ENCODE measurements at places on chromosomes 6 and 20.
A peak's percentile ranks its signal among the peaks of the same experiment; 100 is the strongest.

GRCh38 chr6:22067122-22067521, 229.7 kb downstream of the PRL start:
- no peak for DNase-seq

GRCh38 chr20:14521436-14521835, 184.0 kb upstream of the FLRT3 start:
- DNase-seq: no peak

GRCh38 chr20:35104685-35105295, 12.2 kb upstream of the TRPC4AP start:
- DNase-seq: no peak

DNA sequence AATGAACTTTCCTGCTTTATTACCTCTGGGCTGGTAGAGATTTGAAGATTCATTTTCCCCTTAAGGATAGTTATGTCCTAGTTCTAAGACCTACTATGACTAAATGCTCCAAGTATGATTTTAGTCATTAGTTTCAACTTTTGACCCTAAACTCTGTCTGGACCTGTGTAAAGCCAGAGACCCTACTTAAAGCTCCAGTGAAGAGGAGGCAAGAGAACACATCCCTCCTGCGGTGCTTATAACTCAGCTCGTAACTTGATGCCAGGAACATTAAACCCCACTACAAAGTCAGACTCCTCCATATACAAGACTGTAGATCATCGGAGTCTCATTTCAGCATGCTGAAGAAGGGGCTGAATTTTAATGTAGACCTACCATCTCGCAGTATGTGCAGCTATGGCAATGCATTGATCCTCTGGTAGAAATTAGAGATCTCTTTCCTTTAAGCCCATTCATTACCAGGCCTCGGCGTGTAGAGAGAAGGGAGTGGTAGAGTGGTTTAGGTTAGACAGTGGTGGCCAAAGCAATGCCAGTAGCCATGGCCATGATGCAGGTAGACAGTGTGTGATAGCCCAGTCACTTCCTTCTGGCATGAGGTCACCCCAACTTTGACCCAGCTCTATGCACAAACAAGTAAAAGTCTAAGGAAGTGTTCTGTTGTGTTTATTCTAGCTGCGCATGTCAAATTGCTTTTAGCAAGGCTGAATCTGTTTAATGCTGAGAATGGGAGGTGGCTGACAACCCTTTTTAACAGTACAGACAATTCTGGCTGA, 34.8 kb upstream of the MYB start:
- DNase-seq: no peak

GRCh38 chr20:32600681-32601237, 15.6 kb upstream of the NOL4L start:
- no peak for DNase-seq

DNA sequence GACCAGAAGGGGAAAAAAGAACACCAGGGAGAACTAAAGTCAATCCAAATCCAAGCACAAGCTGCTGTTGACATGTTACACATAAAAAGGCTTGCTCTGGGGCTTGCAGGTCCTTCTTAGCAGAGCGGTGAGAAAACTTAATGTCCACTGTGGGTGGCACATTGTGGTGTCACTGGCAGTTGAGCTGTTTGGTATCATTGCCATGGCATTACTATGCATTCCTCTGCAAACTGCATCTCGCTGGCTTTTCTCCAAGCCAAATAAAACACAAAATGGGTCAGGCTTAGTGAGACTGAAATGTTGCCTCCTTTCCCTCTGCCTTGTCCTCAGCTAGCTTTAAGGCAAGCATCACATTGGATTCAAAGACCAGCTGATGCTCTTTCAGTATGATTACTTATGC, 40.9 kb downstream of the LY86 start:
- no peak for DNase-seq

GRCh38 chr20:34673412-34673811, 3.5 kb downstream of the PIGU start:
- DNase-seq: no peak

DNA sequence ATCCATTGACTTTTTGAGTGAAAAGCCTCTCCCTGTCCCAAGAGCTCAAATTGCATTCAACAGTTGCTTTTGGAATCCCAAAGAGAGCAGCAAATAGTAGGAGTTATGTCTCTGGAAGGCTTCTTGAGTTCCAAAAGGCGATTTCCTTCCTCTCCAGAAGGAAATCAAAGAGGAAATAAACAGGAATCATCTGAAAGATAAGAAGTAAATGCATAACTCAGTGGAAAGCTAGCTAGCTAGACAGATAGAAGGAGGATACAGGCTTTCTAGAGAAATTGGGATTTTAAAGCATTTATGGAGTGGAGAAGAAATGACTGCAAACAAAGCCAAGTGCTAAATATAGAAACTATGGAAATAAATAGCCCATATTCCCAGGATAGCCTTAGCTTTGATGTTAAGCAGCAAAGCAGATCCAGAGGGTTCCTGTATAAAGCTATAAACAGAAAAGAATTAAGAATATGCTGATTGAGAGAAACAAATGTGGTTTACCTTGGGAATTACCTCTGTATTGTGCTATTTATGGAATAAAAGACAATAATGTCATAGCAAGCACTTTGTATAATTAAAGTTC, 214.7 kb downstream of the PLCB1 start:
- no peak for DNase-seq

DNA sequence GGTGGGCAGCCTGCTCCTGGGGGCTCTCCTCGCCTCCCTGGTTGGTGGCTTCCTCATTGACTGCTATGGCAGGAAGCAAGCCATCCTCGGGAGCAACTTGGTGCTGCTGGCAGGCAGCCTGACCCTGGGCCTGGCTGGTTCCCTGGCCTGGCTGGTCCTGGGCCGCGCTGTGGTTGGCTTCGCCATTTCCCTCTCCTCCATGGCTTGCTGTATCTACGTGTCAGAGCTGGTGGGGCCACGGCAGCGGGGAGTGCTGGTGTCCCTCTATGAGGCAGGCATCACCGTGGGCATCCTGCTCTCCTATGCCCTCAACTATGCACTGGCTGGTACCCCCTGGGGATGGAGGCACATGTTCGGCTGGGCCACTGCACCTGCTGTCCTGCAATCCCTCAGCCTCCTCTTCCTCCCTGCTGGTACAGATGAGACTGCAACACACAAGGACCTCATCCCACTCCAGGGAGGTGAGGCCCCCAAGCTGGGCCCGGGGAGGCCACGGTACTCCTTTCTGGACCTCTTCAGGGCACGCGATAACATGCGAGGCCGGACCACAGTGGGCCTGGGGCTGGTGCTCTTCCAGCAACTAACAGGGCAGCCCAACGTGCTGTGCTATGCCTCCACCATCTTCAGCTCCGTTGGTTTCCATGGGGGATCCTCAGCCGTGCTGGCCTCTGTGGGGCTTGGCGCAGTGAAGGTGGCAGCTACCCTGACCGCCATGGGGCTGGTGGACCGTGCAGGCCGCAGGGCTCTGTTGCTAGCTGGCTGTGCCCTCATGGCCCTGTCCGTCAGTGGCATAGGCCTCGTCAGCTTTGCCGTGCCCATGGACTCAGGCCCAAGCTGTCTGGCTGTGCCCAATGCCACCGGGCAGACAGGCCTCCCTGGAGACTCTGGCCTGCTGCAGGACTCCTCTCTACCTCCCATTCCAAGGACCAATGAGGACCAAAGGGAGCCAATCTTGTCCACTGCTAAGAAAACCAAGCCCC, 16.0 kb downstream of the SLC2A10 start:
- no peak for DNase-seq

DNA sequence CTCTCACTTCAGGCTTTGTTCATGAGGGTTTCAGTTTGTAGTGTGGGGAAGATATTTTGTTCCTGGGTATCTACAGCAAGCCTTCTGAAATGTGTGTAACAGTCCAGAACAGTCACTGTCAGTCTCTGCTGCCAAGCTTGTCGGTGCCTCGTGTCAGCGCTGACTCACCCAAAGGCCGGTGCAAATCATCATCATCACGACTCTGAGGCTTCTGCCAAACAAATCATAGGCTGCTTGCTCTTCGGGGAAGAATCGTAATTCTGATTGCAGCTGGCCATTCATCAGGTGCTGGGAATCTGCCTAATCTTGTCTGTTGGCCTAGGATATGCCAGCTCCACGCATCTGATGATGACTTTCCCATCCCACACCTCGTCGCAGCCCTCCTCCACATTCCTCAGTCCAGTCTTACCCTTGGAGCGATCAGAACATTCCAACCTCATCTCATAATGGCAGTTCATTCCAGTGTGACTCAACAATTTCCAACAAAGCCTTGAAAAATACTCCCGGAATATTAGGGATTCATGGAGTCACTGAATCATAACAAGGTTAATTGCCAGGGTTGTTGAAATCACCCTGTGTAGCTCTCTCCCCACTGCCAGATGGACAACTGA, 40.9 kb downstream of the ALDH8A1 start:
- no peak for DNase-seq

DNA sequence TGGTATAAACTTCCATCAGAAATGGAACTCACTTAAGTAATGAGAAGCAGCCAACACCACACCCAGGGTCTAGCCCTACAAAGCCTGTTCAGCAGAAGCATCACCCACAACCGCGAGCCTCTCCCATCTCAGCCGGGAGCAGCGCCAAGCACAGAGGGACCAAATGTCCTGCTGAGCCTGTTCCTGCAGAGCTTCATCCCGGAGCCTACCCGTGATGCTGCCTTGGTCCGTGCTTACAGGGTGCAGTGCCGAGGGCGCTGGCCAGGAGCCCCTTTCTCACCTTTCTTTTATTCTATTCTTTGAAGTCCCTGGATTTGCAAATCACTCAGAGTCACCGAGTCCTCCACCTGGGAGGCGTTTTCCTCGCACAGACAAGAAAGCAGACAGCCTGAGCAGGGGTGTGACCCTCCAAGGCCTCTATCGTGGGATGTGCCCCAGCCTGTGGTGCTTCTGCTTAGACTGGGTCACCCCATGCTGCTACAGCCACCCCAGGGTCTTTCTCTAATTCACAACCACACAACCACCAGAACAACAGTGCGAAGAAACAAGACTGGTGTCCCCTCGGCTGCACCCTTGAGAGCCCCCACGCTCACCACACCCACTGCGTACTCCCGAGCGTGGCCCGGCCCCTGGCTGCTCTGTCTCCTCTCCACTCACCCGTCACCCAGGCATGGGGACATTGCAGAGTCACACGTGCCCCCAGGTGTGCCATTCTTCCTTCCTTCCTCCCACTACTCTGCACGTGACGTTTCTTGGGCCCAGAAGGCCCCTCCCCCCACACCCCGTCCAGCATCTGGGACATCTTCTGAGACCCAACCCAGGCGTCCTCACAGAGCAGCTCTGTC, 92.2 kb upstream of the MPC1 start:
- no peak for DNase-seq

GRCh38 chr6:21668795-21669194, 75.2 kb downstream of the SOX4 start:
- DNase-seq: no peak

DNA sequence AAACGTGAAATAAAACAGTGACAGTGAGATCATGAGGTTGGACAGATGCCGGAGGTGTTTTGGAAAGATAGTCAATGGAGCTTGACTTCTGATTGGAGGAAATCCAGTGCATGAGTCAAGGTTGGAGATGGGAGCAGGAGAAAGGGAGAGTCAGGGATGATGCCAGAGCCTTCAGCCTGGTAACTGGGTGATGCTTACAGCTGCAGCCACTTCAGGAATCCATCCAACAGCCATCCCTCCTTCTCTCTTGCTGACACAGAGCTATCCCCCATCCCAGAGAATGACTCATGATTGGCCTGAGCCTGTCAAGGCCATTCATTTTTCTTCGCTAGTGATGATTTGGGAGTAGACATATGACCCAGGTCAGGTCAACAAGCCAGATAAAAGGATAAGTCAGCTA, 112.8 kb downstream of the SAMD5 start:
- no peak for DNase-seq

DNA sequence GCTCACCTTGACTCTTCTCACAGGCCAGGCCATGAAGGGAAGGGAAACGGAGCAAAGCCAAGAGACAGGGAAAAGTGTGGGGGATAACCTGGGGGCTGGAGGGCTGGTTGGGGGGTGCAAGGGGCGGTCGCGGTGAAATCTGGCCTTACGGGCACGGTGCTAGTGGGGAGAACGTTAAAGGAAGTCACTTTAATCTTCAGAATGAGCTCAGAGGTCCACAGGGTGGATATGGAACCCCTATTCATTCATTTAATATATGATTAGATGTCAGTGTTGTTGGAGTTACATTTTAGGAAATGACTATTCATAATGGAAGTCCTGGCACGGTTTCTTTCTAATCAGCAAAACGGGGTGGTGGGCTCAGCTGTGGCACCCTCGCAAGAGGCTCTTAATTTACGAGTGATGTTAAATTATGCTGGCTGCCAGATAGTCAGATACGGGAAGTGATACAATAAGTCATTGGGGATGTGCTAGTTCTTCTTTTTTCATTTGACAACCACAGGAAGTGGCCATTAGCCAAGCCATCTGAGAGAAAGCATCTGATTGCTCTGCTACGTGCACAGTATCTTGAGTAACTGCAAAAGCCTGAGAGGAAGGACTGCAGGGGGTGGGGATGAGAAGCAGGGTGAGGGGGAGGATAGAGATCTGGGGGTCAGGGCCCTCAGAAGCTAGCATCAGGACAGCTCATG, 253.0 kb downstream of the QKI start:
- no peak for DNase-seq

GRCh38 chr6:23280437-23280836, 711.1 kb downstream of the HDGFL1 start:
- DNase-seq: no peak

- no peak for DNase-seq
These were observed 96.4 kb downstream of the IRF4 start for GRCh38 chr6:487956-488355.

DNA sequence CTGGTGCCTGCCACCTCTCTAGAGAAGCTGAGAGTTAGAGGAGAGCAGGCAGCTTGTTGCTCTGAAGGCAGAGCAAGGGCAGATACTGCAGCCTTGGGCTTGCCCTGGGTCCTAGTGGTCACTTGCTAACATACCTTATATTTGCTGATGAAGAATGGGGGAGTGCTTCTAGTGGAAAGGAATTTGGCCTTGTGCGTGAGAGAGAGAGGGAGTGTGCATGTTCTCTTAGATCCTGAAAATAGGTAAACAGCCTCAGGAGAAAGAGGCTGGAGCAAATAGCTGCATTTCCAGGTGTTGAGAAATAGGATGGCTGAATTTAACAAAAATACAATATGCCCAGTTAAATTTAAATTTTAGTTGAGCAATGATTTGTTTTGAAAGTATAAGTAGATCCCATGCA, 724.5 kb upstream of the FLRT3 start:
- DNase-seq: no peak

DNA sequence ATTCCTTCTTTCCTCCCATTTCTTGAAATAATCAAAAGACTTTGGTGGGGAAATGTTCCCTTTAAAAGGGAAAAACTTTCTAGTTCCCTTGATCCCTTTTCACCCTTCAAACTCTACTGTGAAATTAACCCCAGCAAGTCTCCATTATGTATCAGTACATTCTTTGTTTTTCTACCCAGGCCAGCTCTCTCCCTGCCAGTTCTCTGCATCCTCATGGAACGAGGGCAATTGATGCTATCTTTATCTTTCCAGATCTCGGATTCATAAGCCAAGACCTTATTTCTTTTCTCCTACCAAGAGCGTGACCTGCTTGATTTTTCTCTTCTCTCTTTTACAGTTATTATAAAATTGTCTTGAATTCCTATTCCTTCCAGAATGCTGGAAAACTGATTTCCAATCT, 75.8 kb downstream of the ADGRB3 start:
- DNase-seq: no peak

- DNase-seq: no peak
These were observed 475.8 kb downstream of the PREX1 start for GRCh38 chr20:48352042-48352441.

GRCh38 chr6:124054034-124054433, 250.4 kb downstream of the NKAIN2 start:
- no peak for DNase-seq

- peak; percentile 47 for DNase-seq
These were observed at the start of gene RAET1L for GRCh38 chr6:150025201-150025917. Gene RAET1L (minus strand): TSS chr6:150025532. CDS start chr6:150025471, 61 bp downstream.

- DNase-seq: no peak
These were observed 92.7 kb downstream of the SASH1 start for GRCh38 chr6:148435386-148435785.

- DNase-seq: no peak
These were observed 210.1 kb upstream of the CNR1 start for GRCh38 chr6:88376197-88376596.

Data from stimulated activated CD8-positive, alpha-beta memory T cell treated with anti-CD3 and anti-CD28 coated beads, Interleukin-4, amount 100 ng/mL, for 48 hours (primary cell).